ENCODE measurements at places on chromosomes 11 and 22.

DNA sequence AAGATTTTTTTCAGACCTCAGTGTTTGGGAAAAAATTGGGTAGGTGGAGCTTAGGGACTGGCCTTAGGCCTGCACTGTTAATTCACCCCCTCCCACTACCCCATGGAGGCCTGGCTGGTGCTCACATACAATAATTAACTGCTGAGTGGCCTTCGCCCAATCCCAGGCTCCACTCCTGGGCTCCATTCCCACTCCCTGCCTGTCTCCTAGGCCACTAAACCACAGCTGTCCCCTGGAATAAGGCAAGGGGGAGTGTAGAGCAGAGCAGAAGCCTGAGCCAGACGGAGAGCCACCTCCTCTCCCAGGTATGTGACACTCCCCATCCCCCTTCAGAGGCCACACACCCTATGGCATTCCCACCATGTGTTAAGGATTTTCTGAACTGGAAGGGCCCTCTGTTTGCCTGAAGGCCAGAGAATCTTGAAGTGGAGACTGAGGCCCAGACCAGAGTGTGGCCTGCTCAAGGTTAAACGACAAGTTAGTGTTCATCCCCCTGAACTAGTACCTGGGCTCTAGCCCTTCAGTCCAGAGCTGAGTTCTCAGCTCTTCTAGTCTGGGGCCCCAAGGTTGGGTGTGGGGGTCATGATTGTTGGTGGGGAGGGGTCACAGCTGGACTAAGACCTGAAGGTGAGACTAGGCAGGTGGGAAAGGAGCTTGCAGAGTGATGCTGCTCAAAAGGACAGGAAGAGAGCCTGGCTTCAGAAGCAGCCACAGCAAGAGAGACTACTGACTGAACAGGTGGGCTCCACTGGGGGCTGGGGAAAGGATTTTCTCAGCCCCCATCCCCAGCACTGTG, 2.3 kb upstream of the FOLR1 start:
- DNase-seq: no peak

DNA sequence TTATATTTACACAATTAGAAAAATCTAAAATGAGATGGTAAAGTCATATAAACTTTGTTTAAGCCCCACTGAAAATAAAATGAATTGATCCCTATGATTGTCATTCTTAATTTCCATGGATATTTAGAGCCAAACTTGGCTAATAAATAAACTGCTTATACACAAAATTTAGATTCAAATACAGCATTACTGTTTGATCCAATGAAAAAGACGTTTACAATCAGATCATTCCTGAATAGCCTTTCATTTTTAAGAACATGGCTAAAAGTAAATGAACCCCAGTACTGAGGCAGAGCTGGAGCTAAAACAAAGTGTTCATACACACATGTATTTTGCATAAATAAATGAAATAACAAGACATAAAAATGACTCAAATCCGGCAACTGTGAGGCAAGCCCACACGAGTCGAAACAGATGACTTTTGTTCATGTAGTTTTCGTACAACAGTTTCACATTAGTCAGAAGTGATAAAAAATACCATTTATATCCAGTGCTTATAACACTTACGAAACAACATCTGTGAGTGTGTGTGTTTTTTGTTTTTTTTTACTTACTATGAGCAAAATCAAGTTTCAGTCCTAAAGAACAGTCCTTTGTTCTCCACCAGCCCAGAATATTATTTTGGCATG, 386.5 kb downstream of the SOX6 start:
- DNase-seq: no peak

- no peak for DNase-seq
Observed at GRCh38 chr11:124278261-124278660, 22.1 kb downstream of the OR8G5 start.

GRCh38 chr11:39804271-39804670, 1655.2 kb downstream of the LRRC4C start:
- no peak for DNase-seq

- DNase-seq: no peak
Observed at GRCh38 chr11:121199516-121199915, 93.1 kb upstream of the SC5D start.

DNA sequence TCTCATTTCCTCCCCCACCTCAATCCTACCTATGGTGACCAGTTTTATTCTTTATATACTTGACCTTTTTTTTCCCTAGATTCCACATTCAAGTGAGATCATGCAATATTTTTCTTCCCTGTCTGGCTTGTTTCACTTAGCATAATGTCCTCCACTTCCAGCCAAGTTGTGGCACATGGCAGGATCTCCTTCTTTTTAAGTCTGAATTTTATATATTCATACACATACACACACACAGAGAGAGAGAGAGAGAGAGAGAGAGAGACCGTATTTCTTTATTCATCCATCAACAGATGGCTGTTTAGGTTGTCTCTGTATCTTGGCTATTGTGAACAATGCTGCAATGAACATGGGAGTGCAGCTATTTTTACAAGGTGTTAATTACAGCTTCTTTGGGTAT, 1.4 kb downstream of the POU2AF2 start:
- no peak for DNase-seq

GRCh38 chr11:31480930-31481329, 28.5 kb downstream of the IMMP1L start:
- DNase-seq: no peak

GRCh38 chr11:69468221-69468620, 13.2 kb upstream of the LINC01488 start:
- no peak for DNase-seq

DNA sequence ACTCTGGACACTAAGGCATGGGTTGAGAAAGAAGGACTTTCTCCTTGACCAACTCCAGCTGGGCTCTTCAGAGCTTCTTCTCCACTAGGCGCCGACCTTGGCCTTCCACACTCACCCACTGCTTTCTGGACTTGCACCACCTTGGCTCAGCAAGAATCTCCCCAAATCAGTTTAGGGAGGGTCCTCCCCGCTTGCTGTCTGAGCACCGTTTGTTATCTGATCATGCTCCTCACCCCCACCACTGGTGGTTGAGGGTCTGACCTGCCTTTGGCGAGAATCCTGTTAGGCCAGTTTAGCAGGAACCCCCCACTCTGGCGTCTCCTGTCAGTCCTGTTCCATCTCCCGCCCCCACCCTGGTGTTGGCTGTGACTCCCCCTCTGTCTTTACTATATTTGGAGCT, 10.4 kb downstream of the APOL2 start:
- no peak for DNase-seq

DNA sequence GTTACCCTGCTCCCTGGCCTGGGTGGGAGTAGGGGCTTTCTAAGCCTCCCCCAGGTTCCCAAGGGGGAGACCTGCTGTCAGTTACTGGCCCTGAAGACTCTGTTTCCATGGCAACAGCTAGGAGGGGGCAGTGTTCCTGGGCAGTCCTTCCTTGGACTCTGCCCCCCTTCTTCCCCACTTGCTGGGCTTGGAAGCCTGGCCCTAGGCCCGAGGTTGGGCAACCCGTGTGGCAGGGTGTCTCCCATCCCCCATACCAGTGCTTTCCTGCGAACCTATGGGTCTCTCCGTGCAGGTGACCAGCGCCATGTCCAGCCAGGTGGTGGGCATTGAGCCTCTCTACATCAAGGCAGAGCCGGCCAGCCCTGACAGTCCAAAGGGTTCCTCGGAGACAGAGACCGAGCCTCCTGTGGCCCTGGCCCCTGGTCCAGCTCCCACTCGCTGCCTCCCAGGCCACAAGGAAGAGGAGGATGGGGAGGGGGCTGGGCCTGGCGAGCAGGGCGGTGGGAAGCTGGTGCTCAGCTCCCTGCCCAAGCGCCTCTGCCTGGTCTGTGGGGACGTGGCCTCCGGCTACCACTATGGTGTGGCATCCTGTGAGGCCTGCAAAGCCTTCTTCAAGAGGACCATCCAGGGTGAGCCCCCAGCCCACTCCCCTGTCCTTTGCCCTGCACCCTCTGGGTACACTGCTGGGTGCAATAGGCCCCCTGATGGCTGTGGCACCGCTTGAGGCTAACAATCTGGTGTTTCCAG, 1.7 kb downstream of the ESRRA start:
- DNase-seq: peak; percentile 28

DNA sequence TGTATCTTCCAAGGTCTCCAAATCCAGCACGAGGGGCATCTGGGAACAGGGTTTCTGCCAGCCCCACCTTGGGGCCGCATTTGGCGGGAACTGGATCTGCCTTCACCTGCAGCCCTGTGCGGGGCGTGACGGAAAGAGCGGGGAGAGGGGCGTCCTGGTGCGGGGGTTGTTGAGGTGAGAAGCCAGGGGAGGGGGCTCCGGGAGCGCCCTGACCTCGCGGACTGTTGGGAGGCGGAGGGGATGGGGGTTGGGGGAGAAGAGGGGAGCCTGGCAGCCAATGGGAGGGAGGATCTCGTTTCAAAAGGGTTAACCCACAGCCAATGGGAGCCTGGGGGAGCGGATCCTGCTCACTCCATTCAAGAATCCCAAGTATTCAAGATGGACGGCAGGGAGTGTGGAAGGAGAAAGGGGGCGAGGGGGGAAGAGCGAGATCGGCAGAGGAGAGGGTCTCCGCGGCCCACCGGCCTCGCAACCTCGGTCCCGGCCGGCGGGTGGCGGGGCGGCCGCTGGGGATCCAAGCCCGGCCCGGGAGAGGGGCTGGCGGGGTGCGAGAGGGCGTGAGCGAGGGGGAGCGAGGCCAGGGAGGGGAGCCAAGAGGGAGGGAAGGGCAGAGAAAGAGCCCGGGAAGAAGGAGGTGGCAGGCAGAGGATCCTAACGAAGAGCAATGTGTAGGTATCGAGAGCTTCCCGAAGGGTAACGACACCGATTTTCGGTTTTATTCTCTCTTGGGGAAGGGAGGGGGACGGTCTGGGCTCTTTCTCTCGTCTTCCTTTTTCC, 11.5 kb downstream of the YPEL4 start:
- DNase-seq: peak; percentile 30

- DNase-seq: no peak
Observed at GRCh38 chr11:88327462-88328143, 9.9 kb downstream of the CTSC start.

GRCh38 chr22:36649066-36649465, 54.5 kb downstream of the CACNG2 start:
- DNase-seq: no peak

- DNase-seq: no peak
Observed at GRCh38 chr11:2408671-2409070, 8.1 kb downstream of the TSSC4 start.

DNA sequence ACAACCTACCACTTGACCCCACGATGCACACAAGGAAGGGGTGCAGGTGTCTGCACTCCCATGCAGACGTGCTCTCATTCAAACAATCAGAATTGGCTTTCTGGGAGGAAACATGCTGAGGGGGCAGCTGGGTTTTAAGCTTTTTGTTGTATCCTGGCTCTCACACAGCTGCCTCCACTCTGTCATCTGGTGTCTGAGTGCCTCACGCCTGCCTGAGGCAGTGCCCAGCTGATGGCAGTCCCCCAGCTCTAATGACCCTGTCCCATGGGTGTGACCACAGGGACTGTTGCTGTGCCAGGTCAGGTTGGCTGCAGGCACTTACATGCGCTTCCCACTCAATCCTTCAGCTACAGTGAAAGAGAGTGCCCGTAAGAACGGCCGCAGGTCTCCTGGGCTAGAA, 53.7 kb downstream of the ARFGAP3 start:
- no peak for DNase-seq

DNA sequence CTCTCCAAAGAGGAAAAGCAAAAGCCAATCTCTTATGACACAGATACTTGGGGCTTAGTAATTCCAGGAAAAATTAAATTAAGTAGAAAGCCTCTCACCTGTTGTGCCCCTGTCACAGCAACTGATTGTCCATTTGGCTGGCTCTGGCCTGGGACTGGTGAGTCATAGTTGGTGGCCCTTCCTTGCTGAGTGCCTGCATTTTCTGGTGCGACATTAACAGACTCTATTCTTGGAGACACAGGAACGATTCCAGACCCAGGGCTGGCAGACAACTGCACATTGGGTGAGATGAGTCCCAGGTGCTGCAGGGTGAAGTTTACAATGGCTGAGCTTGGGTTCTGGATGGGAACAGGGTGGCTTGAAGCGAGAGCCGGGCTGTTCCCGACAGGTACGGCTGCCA, 15.6 kb downstream of the E2F8 start:
- no peak for DNase-seq

GRCh38 chr11:133172349-133172748, 360.0 kb downstream of the OPCML start:
- DNase-seq: no peak

DNA sequence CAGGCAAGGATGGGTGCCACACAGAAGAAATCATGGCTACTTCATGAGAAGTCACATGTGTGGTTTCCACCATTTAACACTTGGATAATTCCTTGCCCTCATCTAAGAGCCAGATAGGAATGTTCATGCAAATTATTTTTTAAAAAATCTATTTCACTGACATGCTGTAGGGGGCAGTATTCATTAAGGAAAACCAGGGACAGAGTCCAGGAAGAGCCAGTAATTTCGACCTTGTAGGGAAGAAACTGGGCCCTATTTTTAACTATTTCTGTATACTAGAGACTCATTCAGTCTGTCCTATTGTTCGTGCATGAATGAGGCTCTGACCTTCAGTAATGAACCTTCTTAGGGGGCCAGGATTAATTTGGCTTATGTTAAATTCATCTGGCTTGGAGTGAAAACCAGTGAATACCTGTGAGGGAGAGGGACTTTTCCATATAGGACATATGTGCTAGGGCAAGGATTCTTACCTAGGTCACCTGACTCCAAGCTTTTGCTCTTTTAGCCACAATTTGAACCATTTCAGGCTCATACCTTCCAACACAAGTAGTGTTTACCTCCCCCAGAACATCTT, 192.7 kb downstream of the NAV2 start:
- DNase-seq: no peak

DNA sequence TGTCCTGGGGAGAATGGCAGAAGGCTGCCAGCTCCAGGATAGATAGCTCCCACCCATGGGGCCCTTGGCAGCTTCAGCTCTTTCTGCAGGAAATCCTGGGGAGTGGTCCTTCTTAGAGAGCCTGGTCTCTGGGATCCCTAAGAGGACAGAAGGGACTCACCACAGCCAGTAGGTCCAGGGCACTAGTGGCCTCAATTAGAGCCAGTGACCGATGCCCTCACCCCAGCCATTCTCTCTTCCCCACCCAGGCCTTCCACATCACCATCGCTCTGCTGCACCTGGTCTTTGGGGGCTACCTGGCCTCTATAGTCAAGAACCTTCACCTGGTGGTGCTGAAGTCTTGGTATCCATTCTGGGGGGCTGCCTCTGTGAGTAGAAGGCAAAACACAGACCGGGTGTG, 5.6 kb downstream of the MS4A10 start:
- DNase-seq: no peak

DNA sequence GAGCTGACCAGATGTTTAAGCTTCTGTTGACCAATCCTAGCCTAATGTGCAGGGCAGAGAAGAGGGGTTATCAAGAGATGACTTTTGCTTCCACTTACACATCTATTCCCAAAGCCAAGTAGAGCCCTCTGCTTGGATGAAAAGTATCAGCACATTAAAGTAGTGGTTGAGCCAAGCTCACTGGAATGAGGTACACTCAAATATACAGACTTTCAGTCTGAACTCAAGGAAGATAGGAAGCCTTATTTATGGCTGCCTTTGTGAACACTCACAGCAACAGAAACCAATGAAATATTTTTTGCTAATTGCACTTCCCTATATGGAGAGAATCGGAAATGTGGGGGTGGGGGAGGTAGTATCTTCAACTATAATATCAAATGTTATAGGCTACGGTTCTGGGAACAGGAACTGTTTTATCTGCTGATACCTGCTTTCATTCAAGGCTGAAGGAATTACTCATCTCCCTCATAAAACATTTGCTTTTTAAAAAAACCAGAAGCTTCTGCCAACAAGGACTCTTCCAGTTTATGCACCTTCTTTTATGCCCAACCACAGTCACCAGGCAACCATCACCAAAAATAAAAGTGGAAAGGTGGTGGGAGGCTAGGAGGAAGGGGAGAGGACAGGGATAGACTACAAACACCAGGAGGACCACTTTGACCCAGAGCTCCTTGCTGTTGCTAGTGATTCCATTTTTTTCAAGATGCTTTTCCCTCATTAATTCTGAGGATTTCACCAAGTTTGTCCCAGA, 91.2 kb downstream of the CLPB start:
- DNase-seq: no peak

GRCh38 chr11:67629386-67630227, at the start of gene NUDT8:
Gene NUDT8, minus strand, starts transcription at chr11:67629937. Its CDS starts 26 bp downstream, at chr11:67629911.
- peak; percentile 54 for DNase-seq

Measured in amygdala (tissue), 56 donors.